Stomach (tissue), 19 donors: ENCODE measurements at places on chromosomes 11 and 22. TPM values are rescaled to one million over a fixed set of nuclear protein-coding genes. Genes with fewer than 3 reads are reported as not detected.

The PHLDA2 gene
- 19.7 TPM for polyA plus RNA-seq

The PRR33 gene
- 0.03 TPM for polyA plus RNA-seq

The THOC5 gene
- polyA plus RNA-seq, result 31.6 TPM

The SUSD2 gene
- polyA plus RNA-seq, result 2.6 TPM

The SERHL2 gene
- polyA plus RNA-seq, result 3.3 TPM

The CARD18 gene
- not detected for polyA plus RNA-seq

GRCh38 chr11:60915248-60915914 is 1.4 kb downstream of the TMEM109 start:
- no peaks in the 10 kb centered on the region for H3K27me3 ChIP-seq
- H3K4me1 ChIP-seq, result peaks cover 60% of the 10 kb centered on the region
- H3K36me3 ChIP-seq, result peaks cover 5% of the 10 kb centered on the region

- DNase-seq, result no peak
- no peak overlapping the region for H3K4me3 ChIP-seq
- no peaks in the 10 kb centered on the region for H3K4me1 ChIP-seq
- H3K36me3 ChIP-seq, result no peaks in the 10 kb centered on the region
- no peaks in the 10 kb centered on the region for H3K27me3 ChIP-seq
These were observed 139.5 kb upstream of the TBCEL start for GRCh38 chr11:120884154-120885020.

- H3K4me1 ChIP-seq, result no peaks in the 10 kb centered on the region
- H3K36me3 ChIP-seq, result peaks cover 4% of the 10 kb centered on the region
- H3K27me3 ChIP-seq, result no peaks in the 10 kb centered on the region
- peak overlapping the region; percentile 75 for H3K4me3 ChIP-seq
- H3K27ac ChIP-seq, result peak overlapping the region; percentile 89
- no peak for DNase-seq
These were observed 323 bp upstream of the HIKESHI start for GRCh38 chr11:86301742-86302091.

DNA sequence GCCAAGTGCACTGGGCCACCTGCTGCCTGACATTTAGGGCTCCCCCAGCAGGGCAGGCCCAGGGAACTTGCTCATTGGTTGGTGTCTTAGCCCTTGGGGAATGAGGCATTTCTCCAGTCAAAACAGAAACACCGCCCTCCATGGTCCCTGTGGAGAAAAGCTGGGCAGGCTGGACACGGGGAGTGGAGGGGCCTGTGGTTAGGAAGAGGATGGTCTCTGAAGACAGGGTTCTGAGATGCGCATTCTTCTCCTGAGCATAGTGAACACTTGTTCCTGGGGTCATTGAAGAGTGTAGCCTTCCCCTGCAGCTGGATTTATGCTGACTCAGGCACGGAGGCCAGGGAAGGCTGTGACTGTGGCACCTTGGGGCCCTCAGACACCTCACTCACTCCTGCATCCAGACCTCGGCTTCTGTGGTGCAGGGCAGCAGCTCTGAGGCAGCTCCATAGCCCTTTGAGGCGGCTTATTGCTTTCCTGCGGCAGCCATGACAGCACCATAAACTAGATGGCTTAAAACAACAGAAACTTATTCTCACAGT is 8.2 kb downstream of the TSPAN18 start:
- no peak overlapping the region for H3K27ac ChIP-seq
- peaks cover 3% of the 10 kb centered on the region for H3K27me3 ChIP-seq
- no peak overlapping the region for H3K4me3 ChIP-seq

DNA sequence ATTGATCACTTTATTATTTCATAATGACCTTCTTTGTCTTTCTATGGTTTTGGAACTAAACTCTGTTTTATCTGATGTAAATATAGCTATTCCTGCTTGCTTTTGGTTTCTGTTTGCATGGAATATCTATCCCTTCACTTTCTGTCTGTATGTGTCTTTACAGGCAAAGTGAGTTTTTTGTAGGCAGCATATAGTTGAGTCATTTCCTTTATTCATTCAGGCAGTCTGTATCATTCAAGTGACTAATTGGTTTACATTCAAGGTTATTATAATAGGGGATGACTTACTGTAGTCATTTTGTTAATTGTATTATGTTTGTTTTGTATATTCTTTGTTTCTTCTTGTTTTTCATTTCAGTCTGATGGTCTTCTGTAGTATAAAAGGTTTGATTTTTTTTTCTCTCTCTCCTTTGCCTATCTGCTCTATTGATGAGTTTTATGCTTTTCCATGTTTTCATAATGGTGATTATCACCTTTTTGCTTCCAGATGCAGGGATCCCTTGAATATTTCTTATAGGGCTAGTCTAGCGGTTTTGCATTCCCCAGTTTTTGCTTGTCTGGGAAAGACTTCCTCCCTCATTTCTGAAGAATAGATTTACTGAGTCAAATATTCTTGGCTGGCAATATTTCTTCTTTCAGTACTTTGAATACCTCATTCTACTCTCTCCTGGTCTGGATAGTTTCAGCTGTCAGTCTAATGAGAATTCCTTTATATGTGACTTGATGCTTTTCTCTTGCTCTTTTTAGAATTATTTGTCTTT is 50.4 kb downstream of the GDPD4 start:
- H3K4me1 ChIP-seq, result no peaks in the 10 kb centered on the region
- H3K36me3 ChIP-seq, result no peaks in the 10 kb centered on the region
- no peaks in the 10 kb centered on the region for H3K27me3 ChIP-seq
- DNase-seq, result no peak
- H3K27ac ChIP-seq, result peak overlapping the region; percentile 14
- no peak overlapping the region for H3K4me3 ChIP-seq

GRCh38 chr11:76601724-76602123 is 68.8 kb downstream of the LRRC32 start:
- no peaks in the 10 kb centered on the region for H3K27me3 ChIP-seq
- H3K27ac ChIP-seq, result peak overlapping the region; percentile 39
- DNase-seq, result no peak
- H3K4me1 ChIP-seq, result peaks cover 9% of the 10 kb centered on the region

GRCh38 chr11:86167499-86168164 is 76.9 kb upstream of the EED start:
- H3K4me3 ChIP-seq, result no peak overlapping the region
- H3K4me1 ChIP-seq, result no peaks in the 10 kb centered on the region
- peak; percentile 36 for DNase-seq
- H3K27me3 ChIP-seq, result no peaks in the 10 kb centered on the region
- H3K36me3 ChIP-seq, result no peaks in the 10 kb centered on the region

DNA sequence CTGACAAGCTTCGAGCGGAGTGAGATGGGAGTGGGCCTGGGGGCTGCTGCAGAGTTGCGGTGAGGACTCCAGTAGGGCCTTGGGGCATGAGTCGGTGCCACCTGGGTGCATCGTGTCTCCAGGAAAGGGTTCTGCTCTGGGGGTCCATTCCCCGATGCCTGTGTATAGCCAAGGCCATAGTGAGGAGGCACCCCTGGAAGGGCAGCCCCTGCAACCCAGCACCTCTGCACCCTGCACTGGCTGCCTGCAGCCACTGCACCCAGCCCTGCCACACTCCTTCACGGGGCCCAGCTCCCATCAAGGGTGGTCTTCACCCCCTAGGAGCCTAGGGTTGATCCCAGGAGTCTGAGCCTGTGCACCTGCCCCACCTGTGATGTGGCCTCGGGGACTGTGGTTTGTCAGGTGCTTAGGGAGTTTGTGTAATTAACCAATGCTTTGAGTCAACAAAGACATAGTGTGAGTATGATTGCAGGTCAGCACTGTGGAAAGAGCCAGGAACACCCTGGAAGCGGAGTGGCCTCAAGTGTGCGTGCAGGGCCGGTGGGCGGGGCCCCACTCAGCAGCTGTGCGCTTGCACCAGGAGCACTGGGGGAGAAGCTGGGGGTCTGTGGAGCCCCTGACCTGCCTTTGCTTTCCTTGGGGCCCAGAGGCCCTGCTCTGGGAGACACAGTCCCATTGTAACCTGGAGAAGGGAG is 1299.3 kb downstream of the BRD1 start:
- H3K36me3 ChIP-seq, result no peaks in the 10 kb centered on the region
- DNase-seq, result peak; percentile 30
- H3K27ac ChIP-seq, result no peak overlapping the region

DNA sequence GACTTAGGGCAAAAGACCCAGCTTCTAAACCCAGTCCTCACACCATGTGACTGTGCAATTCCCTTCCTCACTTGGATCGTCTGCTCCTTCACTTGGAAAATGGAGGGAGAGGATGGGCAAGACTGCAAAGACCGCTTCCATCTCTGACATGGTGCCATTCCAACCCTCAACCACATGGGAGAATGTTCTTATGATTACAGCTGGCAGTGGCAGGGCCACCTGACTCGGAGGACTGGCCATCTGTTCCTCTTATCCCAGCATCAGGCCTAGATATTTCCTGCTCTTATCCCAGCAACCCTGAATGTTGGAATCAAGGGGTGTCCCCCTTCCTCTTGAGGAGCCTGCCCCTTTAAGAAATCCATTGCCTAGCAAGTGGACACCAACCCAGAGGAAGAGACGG is 15.4 kb downstream of the DSCAML1 start:
- H3K4me1 ChIP-seq, result no peaks in the 10 kb centered on the region
- no peak overlapping the region for H3K27ac ChIP-seq
- peaks cover 4% of the 10 kb centered on the region for H3K27me3 ChIP-seq
- no peaks in the 10 kb centered on the region for H3K36me3 ChIP-seq

- H3K27ac ChIP-seq, result no peak overlapping the region
- no peaks in the 10 kb centered on the region for H3K27me3 ChIP-seq
- H3K4me1 ChIP-seq, result no peaks in the 10 kb centered on the region
- no peak overlapping the region for H3K4me3 ChIP-seq
- no peak for DNase-seq
These were observed 178.4 kb upstream of the E2F8 start for GRCh38 chr11:19419021-19419750.

- H3K27me3 ChIP-seq, result no peaks in the 10 kb centered on the region
- H3K27ac ChIP-seq, result no peak overlapping the region
- peak; percentile 5 for DNase-seq
- H3K36me3 ChIP-seq, result no peaks in the 10 kb centered on the region
- no peaks in the 10 kb centered on the region for H3K4me1 ChIP-seq
These were observed 45.0 kb upstream of the MPPED2 start for GRCh38 chr11:30631148-30631547.

- DNase-seq, result no peak
- no peak within 1 kb of the TSS for H3K27ac ChIP-seq
- no peak within 1 kb of the TSS for H3K4me3 ChIP-seq
- peaks cover 2% of the 10 kb centered on the region for H3K27me3 ChIP-seq
- H3K4me1 ChIP-seq, result no peaks in the 10 kb centered on the region
- no peaks in the 10 kb centered on the region for H3K36me3 ChIP-seq
These were observed at the start of gene INS for GRCh38 chr11:2160736-2161259. INS (minus strand) TSS chr11:2161209; CDS start chr11:2160971, 238 bp downstream.

DNA sequence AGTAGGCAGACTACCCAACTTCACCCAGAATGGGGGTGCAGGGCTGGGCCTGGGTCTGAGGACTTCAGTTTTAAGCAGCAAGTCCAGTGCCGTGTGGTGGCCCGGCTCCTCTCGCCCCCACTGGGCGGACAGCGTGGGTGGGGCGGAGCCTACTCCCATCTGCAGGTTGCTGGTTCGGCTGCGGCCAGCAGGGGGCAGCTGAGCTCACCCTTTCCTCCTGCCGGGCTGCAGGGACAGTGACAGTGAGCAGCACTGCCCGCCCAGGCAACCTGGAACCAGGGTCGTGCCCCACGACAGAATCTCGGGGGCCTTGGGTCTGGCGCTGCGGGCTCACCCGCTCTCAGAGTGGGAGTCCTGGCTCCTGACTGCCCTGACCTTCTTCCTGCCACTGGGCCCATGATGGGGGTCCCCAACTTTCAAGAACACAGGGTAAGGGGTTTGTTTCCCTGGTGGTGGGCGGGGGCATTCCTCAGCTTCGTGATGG is 6.2 kb upstream of the NEAT1 start:
- peaks cover 20% of the 10 kb centered on the region for H3K36me3 ChIP-seq
- peak overlapping the region; percentile 36 for H3K4me3 ChIP-seq
- peak; percentile 96 for DNase-seq
- H3K27me3 ChIP-seq, result no peaks in the 10 kb centered on the region

GRCh38 chr11:82865841-82866240 is 34.4 kb downstream of the PRCP start:
- no peaks in the 10 kb centered on the region for H3K36me3 ChIP-seq
- peaks cover 4% of the 10 kb centered on the region for H3K4me1 ChIP-seq
- no peak overlapping the region for H3K4me3 ChIP-seq
- DNase-seq, result no peak

DNA sequence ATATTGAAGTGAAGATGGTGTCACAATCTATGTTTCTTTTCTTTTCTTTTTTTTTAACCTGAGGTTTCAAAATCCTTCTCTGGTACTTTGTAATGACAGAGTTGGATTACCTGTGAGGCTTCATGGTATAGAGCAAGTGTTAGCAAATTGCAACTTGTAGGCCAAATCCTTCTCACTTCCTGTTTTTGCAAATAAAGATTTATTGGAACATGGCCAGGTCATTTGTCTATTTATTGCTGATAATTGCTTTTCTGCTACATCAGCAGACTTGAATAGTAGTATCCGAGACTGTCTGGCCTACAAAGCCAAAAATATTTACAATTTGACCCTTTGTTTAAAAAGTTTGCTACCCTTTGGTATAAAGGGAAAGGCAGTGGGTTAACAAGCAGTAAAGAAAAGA is 1059.4 kb upstream of the CCDC90B start:
- DNase-seq, result no peak
- H3K27me3 ChIP-seq, result no peaks in the 10 kb centered on the region
- no peaks in the 10 kb centered on the region for H3K36me3 ChIP-seq

DNA sequence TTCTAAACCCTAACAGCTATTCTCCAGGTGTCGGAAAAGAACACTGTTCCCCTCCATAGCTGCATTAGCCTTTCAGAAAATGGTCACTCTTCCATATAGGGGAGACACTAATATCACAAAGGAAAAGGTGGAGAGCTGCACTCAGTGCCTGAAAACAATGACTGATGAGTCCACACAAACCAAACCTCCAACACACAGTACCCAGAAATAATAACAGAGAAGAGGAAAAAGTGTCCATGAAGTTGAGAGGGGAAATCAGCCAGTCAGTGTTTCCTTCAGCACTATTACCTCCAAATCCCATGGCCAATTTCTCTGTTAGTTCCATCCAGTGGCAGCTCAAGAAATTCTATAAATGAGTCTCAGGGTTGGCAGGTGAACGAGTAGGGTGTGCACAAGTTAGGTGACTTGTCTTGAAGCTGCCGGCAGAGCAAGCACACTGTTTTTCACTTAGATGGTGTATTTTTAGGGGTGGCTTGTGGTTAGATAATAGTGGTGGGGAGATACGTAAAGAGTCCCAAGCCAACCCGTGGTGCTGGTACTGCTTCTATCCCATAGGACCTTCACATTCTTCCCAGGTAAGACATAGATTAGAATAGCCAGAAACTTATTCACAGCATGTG is 84.5 kb upstream of the CHRM4 start:
- no peaks in the 10 kb centered on the region for H3K27me3 ChIP-seq
- DNase-seq, result no peak
- no peak overlapping the region for H3K27ac ChIP-seq
